Left kidney (tissue), 8 donors: ENCODE measurements at places on chromosomes 5 and 9.

DNA sequence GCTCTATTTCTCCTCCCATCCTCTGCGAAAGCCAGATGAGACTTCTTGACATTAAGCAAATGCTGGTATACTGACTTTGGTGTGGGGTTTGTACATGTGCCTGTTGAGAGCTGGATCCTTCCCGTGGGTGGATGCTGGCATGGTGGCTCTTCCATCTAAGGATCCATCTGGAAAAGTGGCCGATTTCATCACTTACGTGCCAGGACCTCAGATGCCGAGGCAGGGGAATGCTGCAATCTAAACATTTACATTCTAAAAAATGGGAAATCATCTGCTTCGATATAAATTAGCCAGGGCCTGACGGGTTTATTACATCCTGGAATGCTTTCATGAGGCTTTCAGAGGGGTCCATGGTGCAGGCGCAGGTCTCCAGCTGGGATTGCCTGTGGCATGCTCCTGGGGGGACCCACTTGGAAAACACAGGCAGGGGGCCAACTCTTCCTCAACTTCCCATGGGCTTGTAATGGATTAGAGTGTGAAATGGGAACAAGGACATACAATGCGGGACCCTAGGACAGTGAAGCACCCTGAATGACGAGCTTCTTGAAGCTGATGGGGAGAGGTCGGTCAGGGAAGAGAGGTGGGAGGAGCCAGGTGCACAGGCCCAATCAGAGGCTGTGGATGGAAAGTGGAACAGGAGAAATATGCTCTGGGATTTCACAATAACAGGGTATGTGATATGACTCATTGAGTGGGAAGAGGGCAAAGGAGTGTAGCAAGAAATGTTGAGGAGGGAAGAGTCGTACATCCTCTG is 105.5 kb upstream of the PITX1 start:
- peak; percentile 29 for DNase-seq

GRCh38 chr9:133066181-133066983 is 4.6 kb downstream of the CEL start:
- DNase-seq, result no peak

DNA sequence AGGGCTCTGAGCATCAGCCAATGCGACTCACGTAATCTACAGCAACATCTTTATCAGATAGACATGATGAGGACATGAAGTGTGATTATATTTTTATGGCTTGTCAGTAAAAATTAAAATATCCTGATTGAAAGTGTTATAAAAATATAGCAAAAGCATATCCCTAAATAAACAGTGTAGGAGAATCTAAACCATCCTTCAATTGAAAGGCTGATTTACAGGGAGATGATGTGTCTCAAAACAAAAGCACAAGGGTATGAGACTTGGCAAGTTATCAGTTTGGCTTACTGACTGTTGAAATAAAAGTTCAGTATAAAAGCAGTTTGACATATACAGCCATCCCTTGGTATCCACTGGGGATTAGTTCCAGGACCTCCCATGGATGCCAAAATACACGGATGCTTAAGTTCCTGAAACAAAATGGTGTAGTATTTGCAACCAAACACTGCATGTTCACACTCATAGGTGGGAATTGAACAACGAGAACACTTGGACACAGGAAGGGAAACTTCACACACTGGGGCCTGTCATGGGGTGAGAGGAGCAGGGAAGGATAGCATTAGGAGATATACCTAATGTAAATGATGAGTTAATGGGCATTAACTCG is 149.9 kb upstream of the MAP1B start:
- DNase-seq, result no peak

DNA sequence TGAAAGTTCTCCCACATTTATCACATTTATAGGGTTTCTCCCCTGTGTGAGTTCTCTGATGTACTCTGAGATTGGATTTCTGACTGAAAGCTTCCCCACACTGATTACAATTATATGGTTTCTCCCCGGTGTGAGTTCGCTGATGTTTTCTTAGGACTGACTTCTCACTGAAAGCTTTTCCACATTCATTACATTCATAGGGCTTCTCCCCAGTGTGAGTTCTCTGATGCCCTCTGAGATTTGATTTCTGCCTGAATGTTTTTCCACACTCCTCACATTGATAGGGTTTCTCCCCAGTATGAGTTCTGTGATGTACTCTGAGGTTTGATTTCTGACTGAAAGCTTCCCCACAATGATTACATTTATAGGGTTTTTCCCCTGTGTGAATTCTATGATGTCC is 36.3 kb downstream of the ZNF782 start:
- no peak for DNase-seq

GRCh38 chr9:137069508-137070091 is 757 bp downstream of the SAPCD2 start:
- no peak for DNase-seq

GRCh38 chr5:135864503-135865435 is 30.3 kb downstream of the SLC25A48 start:
- DNase-seq, result no peak

- DNase-seq, result no peak
These were observed 13.2 kb upstream of the ARHGEF28 start for GRCh38 chr5:73612799-73613198.

- DNase-seq, result no peak
These were observed 2.2 kb downstream of the NPR3 start for GRCh38 chr5:32713361-32713769.

- DNase-seq, result no peak
These were observed 107.0 kb downstream of the GPBP1 start for GRCh38 chr5:57280853-57281252.

DNA sequence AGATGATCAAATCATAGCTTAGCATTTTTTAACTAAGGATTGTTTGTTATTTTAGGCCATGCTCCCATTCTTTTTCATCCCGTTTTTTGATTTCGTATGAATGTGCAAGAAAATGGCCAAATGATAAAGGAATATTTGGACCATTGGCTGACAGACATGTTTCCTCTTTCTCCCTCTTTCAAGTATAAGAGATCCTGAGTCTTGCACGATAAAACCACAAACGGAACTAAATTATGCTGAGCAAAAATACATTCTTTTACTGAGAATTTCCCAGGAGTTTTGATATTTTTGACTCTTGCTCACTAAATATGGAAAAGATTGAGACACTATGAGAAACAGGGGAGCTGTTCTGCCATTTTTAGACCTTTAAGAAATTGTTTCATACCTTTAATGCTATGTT is 90.4 kb upstream of the KLF9 start:
- no peak for DNase-seq

- no peak for DNase-seq
These were observed 1.5 kb downstream of the ASS1 start for GRCh38 chr9:130446101-130446861.
